ENCODE measurements at places on chromosomes 6 and 20.

DNA sequence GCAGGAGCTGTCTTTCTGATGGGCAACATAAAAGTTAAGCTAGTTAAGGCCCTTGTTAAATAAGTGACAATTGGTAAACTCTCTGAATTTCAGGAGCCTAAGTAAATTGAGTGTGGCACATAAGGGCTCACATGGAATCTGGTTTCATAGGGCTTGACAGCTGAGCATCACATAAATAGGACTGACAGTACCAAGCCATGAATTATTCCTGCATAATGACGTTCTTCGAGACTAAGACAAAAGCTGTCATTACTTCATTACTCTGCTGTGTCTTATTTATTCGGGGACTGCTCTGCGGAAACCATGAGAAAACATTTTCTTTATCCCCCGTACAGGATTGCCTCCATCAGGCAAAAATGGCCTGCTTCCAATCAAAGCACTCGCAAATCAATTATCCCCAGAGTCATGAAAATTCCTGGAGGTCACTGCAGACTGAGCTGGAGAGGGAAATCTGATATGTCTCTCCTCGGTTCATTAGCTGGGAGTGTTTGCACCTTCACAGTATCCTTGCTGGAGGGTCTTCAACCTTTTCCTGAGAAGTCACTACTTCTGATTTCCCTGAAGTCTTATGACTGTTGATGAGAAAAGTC is 311.4 kb downstream of the CDH26 start:
- no peak for DNase-seq

DNA sequence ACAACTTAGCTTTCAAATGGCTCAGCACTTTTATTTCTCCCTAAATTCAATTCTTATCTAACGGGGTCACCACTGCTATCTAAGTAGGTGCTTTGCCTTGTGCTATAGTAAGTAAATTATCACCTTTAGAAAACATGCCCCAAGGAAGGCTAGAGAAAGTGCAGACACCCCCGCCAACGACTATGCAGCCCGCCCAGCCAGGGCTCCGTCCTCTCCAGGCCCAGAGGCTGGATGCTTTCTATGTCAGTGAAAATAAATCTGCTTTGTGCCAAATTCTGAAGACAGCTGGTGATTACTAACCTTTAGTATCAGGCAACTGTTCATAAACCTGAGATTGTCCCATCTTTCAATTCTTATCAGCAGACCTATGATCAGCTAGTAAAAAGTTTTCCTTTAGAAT is 14.3 kb downstream of the KIAA0319 start:
- no peak for DNase-seq

- no peak for DNase-seq
Measured at GRCh38 chr20:17992847-17993513, 24.2 kb downstream of the MGME1 start.

DNA sequence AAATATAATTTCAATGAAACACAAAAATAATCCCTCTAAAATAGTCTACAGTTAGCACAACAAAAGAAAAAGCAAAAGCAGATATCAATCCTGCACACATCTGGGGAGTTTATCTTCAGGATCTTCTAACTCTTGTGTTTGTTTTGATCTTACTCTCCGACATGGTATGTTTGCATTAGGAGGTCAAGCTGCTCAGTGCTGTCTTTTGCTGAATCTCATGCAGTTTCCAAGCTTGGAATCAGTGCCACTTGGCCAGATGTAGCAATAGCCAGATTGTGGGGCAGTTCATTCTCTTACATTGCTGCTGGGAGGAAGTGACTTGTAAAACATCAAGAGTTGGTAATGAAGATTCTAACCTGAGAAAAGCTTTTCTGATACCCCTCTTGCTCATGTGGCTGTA is 29.5 kb downstream of the RIOK1 start:
- DNase-seq = no peak

GRCh38 chr20:17317341-17317740 is 90.5 kb downstream of the PCSK2 start:
- DNase-seq = no peak

DNA sequence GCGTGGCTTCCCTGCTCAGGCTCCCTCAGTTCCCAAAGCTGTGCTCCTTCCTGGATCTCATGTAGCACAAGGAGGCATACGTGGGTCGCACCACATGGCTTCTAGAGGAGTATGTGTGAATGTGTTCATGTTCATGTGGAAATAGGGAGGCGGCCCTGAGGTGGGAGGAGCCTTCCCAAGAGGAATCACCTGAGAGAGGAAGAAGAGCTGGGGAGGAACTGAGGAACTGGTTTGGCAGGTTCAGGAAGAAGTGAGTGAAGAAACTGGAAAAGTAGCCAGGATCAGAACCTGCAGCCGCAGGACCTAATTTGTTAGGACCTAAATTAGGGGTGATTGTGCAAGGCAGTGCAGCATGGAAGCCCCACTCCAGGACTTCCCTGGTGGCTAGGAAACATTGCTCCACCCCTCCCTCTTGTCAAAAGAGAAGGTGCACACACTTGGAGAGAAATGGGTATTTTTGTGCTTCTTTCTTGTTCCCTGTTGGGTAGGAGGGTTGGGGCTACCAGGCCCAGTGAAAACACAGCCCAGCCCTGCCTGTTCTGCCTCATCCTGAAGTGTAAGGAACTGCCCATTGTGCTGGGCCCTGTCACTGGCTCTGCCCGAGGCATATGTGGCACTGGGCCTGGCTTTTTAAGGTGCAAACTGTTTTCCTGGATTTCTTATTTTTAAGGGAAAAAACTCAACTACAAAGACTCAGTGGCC is 20.7 kb downstream of the SYNJ2 start:
- peak; percentile 53 for DNase-seq

GRCh38 chr6:128149796-128150195 is 248.9 kb upstream of the THEMIS start:
- DNase-seq = no peak

DNA sequence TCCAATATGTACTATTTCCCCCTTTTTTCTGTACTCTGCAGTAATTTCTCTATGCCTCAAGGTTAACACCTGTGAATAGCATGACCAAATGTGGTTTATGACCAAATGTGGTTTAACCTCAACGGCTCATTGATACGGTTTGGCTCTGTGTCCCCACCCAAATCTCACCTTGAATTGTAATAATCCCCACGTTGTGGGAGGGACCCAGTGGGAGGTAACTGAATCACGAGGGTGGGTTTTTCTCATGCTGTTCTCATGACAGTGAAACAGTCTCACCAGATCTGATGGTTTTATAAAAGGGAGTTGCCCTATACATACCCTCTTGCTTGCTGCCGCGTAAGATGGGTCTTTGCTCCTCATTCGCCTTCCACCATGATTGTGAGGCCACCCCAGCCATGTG is 18.7 kb downstream of the DEK start:
- DNase-seq = no peak

GRCh38 chr6:103522045-103522444 is 1337.7 kb downstream of the HACE1 start:
- DNase-seq = no peak

- no peak for DNase-seq
Measured at GRCh38 chr6:169556758-169557548, 144.9 kb downstream of the WDR27 start.

DNA sequence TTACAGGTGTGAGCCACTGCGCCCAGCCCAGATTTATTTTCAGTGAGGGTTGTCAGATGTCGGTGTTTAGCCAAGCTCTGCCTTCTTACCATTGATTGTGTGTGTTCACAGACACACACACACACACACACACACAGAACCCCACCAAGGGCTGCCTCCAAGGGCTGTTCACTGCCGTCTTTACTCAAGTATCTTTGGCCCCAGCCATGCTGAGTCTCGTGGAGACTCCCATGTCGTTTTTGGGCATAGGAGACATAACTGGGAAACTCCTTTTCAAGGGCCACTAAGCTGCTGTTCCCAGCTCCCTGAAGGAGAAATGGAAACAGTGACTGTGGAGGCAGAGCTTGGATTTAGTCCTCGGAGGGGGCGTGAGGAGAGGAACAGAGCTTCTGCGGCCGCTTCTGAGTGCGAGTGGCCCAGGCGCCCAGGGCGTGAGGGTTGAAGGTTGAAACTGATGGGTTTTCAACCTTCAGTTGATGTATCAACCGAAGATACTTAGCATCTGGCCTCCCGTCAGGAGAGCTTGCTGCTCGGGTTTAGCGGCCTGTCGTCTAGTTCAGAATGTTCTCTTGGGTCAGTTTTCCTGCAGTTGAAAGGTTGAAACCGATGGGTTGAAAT is 243.6 kb downstream of the TTLL2 start:
- no peak for DNase-seq

- no peak for DNase-seq
Measured at GRCh38 chr6:129748212-129748900, 38.4 kb upstream of the ARHGAP18 start.

GRCh38 chr6:110528930-110529325 is 52.5 kb upstream of the SLC22A16 start:
- DNase-seq = no peak

GRCh38 chr20:22586645-22587310 is 2.4 kb upstream of the FOXA2 start:
- DNase-seq = no peak

DNA sequence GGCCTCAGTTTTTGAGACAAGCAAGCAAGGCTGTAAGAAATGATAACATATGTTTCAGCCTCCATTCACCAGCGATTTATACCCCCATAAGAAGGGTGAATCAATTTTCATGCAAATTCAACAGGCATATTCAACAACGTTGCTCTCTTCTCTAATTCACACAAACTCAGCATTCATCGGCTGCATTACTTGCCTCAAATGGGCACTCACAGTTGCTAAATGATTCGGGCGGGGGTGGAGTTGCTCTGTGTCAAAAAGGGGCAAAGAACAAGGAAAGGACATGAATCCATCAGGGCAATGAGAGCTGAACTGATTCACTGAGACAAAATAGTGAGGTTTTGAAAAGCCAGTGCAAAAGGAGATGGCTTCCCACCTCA is 9.0 kb downstream of the MOXD1 start:
- DNase-seq = no peak

DNA sequence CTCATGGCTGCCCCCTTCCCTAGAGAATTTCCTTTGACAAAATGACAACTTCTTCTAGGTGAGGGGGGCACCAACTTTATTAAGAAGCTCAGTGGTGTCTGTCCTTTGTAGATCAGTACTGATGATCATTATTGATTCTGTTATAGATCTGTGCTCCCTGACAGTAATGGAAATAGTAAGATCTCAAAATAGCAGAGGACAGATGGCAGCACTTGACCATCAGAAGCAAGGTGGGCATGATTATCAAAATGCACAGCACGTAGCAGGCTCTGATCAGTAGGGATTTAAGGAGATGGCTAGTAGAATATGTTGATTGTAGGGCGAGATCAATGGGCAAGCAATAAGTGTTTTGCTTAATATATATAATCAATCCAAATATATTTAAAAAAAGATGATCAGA is 208.6 kb upstream of the HDDC2 start:
- no peak for DNase-seq

- DNase-seq = no peak
Measured at GRCh38 chr20:53163486-53163885, 191.3 kb downstream of the TSHZ2 start.

DNA sequence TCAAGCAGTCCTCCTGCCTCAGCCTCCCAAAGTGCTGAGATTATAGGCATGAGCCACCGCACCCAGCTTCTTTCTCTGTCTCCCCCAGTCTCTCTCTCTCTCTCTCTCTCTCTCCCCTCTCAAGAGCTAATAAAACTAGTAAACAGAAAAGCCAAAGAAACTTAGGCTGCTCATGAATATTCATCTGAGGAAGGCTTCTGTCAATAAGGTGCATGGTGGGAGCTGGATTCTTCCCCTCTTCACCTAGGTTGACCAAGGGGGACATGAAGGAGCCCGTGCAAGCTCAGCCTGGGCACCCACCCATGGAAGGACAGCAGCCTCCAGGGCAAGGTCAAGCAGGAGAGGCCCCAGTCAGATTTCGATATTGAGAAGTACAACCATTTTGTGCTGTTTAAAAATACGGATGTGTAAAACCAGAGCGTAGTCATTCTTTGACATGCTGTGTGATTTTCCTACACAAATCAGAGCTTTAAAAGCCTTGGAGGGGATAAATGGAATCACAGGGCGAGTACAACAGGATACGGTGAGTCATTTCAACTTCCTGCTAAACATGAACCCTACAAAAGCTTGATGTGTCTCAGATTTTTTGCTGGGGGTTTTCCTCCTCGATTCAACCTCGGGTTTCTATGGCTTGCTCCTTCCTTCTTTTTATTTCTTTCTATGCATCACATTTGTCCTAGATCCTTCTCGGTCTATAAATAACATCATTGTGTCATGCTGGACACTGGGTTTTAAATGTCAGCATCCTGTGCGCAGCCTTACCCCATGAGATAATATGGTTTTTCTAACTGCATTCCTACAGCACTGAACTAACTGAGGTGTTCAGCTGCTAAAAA is 368.9 kb upstream of the JARID2 start:
- peak; percentile 57 for DNase-seq

DNA sequence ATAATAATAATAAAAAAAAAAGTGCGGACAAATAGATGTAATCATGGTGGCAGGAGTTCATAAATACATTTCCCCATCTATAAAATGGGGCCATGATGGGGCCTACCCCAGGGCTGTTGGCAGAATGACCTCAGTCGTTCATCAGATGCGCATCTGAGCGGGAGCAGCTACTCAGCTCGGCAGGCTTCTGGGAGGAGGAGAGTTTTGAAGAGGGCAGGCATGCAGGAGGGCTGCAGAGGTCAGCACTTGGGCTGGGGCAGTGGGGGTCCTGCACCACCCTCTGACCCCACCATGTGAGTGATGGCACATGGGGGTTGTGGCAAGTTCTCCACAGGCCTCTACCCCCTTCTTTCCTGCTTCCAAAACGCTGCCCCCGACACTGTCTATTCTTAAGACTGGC is 373.5 kb downstream of the ZFAND3 start:
- peak; percentile 29 for DNase-seq

DNA sequence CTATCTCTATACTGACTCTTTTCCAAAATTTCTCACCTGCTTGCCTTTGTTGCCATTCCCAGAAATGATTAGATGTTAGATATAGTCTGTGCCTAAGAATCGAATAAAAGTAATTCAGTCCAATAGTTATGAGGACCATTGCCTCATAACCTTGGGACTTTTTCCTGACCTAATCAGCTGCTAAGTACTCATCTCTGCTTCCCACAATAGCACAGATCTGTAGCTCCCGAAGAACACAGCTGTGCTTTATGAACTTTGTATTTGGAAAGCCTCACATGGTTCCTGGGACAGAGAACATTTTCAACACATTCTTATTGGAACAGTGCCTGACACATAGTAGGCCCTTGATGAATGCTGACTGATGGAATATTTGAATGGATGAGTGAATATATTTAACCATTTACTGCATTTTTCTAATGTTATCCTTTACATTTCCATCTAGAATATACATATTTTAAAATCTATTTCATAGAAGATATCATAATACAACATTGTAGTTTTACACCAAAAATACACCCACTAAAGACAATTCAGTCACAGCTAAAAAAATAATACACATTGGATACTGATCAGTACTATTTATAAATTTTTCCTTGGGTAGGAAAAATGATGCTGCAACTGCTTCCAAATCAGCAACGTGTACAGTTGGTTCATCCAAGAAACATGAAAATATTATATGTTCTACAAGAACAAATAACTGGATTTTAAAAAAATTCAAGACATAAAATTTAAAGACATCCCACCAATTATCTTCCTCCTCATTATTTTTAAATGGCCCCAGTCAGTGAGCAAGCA is 53.9 kb downstream of the HS3ST5 start:
- DNase-seq = no peak

All from posterior vena cava (tissue), 2 donors.